ENCODE measurements at places on chromosomes 5 and 9.
A peak's percentile ranks its signal among the peaks of the same experiment; 100 is the strongest.

DNA sequence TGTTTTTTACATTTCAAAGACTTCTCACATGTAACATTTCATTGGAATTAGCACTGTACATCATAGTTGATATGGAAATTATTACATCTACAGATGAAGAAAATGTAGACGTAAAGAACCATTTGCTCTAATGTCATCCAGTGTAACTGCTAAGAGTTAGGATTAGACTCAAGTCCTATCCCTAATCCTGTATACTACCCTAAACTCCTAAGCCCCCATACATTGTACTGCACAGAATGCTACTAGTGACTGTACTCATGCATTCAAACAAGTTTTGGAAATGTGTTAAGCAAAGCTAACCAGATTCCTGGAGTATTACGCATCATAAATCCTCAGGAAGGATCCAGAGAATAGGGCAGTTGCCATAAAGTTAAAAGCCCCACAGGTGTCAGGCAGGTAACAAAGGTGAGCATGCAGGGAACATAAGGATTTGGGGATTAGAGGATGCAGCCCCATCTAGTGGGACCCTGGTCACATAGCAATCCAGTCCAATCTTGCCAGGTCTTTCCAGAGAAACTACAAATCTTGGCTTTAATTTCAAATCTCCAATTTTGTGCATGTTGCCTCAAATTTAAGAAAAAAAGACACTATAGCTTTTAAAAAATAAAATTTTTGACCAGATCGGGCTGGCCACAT, 32.0 kb downstream of the HAVCR1 start:
- peak; percentile 26 for DNase-seq

GRCh38 chr5:132021654-132022053, 10.2 kb upstream of the ACSL6 start:
- DNase-seq: no peak

DNA sequence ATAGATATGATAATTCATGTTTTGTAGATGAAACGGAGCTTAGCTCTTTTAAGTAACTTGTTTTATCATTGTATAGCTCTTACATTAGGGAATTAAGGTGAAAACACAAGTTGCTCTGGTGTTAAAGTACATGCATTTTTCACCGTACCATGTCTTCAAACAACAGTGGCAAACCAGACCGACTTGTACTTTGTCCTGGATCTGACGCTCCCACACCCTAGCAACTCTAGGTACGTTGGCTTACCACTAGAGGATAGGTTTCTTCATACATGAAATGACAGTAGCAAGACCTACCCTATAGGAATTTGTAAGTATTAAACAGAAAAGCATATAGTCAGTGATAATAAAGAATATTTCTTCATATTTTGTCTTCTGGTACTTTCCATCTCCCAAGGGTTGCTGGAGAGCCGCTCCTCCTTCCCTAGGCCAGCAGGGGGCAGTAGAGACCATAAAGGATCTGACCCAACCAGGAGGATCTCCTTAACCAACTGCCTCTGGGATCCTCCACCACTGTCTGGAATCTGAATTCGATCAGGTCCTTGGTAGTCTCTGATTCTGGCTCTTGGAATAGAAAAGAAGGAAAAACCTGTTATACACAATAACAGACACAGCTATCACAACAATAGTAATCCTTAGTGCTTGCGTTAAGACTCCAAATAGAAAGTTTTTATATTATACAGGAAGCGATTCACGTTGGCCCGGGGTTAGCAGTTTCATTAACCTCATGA, 136.7 kb downstream of the CAVIN4 start:
- DNase-seq: peak; percentile 55

- DNase-seq: peak; percentile 91
Measured at GRCh38 chr9:72154468-72155285, 5.4 kb downstream of the GDA start.

DNA sequence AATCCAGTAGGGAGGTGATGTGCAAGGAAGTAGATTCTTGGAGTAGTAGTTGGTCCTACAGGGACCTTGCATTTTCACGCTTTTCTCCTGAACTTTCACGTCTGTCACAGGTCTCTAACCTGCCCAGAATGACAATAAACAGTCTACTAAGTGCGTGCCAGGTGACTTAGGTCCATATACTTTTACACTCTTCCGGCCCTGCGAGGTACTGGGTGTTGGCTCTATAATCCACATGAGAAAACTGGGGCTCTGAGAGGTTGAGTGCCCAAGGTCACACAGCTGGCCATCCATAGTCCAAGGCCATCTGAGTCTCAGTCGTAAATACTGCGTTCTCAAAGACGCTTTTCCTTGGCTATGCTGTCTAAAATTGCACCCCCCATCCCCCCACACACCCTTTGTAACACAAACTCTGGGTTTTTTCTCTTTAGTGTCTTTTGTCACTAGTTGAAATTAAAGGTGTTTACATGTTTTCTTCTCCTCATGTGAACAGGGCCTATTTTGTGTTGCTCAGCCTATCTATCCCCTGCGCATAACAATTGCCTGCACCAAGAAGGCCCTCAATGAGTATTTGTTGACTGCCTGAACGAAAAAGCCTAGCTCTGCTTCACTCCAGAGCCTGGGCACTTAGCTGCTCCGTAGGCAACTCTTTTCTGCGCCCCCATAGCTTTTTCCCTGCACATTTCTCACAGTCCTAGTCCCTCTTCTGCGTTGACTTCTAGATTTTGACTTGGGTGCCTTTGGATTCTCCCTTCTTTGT, 943 bp downstream of the SFXN1 start:
- DNase-seq: peak; percentile 15

- no peak for DNase-seq
Measured at GRCh38 chr9:33884856-33885701, 68.1 kb downstream of the UBE2R2 start.

GRCh38 chr5:149041242-149041641, 21.6 kb downstream of the SH3TC2 start:
- no peak for DNase-seq

DNA sequence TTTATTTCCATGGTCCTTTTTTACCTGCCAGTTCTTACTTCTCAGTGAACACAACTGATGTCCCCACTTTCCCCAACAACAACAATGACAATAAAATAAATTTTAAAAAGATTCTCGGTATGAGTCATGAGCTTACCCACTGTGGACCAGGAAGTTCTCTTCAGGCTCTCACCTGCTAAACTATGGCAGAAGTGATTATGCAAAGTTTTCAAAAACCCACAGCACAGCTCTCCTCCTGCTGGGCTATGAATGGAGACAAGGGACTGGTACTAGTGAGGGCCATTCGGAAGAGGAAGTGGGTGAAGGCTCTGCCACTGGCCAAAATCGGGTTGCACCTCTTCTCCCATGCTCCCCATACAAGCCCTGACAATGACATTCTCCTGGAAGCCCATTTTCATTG, 429.4 kb downstream of the PIK3R1 start:
- no peak for DNase-seq

DNA sequence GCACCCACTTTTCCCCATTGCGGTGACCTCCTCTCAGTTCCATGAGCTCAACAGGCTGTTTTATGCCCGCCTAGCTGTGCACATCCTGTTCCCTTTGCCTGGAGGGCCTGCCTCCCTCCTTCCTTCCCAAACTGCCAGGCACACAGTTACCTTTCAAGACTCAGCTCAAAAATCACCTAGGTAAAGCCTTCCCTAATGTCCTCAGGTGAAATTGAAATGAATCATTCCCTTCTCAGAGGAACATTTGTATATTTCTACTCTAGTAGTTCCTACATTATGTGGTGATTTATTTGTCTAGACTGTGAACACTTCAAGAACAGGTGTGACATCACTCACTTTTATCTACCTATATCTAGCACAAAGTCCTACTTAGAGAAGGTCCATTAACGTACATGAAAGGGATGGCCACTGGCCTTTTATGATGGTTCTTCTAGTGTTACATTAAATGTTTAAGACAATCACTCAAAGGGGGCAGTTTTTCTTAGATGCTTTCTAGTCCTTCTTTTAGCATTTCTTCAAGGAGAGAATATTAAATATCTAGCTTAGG, 103.5 kb upstream of the EQTN start:
- DNase-seq: no peak

DNA sequence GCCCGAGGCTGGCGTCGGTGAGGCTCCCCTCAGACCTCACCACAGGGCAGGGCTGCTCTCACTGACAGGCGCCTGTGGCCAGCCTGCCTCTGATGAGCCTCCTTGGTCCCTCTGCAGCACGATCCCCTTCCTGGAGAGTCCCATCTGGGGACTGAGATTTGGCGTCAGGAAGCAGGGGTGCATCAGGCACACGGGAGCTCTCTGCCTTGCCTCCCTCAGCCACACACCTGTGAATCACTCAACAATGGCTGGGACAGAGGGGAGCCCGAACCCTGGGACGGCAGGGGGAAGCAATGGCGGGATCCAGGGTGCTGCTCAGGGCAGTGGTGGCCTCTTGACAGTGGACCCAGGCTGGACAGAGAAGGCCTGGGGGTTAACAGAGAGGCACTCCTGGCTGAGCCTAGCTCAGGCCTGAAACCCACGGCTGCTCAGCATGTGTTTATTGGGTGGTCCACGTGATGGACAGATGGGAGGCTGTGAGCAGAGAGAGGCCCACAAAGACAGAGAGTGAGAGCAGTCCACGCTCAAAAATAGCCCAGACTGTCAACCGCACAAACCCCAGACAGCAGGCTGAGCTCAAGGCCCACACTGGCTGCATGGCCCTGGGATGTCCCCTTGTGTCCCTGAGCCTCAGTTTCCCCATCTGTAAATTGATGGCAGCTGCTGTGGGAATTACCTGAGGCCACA, 11.9 kb downstream of the RASGEF1C start:
- no peak for DNase-seq
